Gastrocnemius medialis (tissue), 4 donors: ENCODE measurements at places on chromosomes 1 and 21.

GRCh38 chr1:212721388-212722247 lies 22.0 kb upstream of the BATF3 start:
- no peak for DNase-seq

DNA sequence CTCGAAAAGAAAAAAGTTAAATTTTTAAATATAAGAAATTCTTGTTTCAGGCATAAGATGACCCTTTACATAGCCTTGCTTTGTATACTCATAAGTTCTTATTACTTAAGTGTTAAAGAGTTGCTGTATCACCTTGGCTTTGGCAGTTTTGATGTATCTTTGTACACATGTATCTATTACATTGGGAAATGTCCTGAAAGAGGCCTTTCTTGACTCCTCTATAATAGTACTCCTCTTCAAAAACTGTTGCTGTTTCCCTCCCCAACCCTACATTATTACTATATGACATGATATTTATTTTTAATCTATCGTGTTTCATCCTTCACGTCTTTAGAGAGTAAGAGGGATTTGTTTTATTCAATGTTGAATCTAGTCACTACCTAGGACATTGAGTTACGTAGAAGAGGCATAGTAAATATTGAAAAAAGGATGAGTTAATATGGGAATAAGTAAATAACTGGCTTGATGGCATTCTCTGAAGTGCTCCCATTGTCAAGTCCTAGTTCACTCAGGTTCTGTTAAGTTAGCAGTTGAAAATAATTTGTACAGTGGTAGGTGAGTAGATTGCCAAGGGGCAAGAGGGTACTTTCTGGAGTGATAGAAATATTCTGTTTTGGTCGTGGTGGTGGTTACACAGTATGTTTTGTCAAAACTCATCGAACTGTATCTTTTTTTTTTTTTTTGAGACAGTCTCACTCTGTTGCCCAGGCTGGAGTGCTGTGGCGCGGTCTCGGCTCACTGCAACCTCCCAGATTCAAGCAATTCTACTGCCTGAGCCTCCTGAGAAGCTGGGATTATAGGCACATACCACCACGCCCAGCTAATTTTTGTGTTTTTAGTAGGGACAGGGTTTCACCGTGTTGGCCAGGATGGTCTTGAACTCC lies 8.2 kb downstream of the THRAP3 start:
- no peak for DNase-seq

- DNase-seq = peak; percentile 37
Observed at GRCh38 chr21:44294391-44295162, 5.3 kb upstream of the PFKL start.

- DNase-seq = no peak
Observed at GRCh38 chr1:177511036-177511435, 340.3 kb downstream of the BRINP2 start.

GRCh38 chr1:61680500-61680899 lies 44.4 kb downstream of the TM2D1 start:
- DNase-seq = no peak

DNA sequence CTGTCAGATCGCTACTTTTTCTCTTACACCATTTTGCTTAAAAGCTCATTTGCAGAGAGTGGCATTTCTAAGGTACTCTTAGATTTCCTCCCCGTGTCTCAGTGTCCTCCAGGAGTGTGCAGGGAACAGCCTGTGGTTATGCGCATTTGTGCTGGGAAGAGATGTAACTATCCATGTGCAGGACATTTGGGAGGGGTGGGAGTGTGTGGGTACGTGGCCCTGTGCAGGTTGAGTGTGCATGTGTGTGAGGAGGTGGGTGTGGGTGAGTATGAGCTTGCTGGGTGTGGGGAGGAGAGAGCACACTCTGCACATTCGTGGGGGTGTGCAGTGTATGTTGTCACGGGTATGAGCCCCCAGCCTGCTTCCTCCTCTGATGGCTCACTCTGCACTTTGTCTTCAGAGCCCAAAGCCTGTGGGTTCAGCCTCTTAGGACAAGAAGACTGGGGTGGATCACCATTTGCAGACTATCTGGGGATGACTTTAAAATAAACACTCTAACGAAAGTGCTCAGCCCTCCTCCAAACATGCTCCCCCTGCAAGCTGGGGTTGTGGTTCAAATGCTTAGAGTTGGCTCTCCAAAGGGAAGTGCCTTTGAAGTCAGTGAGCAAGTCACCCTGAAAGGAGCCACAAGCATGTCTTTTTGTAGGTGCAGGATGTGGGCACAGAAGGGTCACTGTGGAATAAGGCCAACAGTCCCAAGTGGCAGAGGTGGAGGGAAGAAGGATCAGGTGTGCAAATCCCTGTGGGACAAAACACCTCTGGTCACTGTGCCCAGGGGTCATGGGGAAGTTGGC lies 295.4 kb downstream of the RRAGC start:
- no peak for DNase-seq

DNA sequence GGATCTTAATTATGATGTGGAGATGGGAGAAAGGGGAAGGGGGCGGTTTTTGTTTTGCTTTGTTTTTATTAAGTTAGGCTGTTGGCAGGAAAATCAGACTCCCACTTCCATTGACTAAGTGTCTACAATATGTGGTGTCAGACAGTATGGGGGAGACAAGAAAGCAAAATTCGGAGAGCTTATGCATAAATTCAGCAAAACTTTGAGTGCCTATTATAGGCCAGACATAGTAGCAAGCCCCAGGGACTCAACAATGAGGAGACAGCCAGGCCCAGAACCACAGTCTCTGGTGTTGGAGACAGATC lies 835 bp upstream of the TSPAN2 start:
- DNase-seq = no peak

DNA sequence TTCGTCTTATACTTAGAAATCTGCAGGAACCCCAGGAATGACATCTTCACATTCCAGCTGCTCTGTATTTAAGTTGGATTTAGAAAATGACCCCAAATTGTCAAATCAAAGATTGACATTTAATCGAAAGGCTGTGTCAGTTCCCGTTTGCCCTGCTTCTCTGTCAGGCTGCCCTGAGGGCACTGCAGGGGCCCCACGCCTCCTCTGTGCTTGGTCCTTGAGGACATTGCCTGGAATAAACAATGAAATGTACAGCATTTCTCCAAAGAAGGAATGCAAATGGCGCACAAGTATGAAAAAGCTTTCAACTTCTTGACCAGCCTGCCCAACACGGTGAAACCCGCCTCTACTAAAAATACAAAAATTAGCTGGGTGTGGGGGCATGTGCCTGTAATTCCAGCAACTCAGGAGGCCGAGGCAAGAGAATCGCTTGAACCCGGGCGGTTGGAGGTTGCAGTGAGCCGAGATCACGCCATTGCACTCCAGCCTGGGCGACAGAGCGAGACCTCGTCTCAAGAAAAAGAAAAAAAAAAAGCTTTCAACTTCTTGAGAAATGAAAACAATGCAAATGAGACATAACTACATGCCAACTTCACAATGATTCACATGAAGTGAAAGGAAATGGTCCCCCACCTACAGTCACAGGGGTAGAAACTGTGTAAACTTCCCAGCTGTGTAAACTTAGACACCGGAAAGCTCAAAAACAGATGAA lies 3.0 kb downstream of the TMPRSS3 start:
- DNase-seq = no peak

DNA sequence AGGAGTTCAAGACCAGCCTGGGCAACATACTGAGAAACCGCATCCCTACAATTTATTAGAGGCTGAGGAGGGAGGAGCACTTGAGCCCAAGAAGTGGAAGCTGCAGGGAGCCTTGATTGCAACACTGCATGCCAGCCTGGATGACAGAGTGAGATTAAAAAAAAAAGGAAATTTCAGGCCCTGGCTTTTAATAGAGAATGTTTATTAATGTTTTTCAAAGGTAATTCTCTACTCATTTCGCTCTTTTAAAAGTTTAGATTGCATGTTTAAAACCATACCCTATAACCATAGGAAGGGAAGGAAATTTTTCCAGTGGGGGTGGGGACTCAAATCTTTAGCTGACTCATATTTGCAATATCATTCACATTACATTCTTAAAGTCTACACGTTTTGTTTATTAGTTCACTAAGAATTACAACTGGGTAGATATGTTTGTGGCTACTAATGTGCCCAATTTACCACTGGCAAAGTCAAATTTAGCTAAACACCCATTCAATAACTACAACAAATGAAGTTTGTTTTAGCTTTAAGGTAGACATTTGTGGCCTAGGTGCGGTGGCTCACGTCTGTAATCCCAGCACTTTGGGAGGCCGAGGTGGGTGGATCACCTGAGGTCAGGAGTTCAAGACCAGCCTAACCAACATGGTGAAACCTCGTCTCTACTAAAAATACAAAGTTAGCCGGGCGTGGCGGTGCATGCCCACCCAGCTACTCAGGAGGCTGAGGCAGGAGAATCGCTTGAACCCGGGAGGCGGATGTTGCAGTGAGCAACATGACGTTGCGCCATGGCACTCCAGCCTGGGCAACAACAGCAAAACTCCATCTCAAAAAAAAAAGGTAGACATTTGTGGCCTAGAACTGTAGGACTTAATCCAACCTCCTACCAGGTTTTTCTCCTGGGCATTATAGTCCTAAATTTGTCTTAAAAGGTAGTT lies 5.0 kb downstream of the KDM5B start:
- no peak for DNase-seq

- no peak for DNase-seq
Observed at GRCh38 chr1:1835546-1835945, 55.3 kb downstream of the GNB1 start.

DNA sequence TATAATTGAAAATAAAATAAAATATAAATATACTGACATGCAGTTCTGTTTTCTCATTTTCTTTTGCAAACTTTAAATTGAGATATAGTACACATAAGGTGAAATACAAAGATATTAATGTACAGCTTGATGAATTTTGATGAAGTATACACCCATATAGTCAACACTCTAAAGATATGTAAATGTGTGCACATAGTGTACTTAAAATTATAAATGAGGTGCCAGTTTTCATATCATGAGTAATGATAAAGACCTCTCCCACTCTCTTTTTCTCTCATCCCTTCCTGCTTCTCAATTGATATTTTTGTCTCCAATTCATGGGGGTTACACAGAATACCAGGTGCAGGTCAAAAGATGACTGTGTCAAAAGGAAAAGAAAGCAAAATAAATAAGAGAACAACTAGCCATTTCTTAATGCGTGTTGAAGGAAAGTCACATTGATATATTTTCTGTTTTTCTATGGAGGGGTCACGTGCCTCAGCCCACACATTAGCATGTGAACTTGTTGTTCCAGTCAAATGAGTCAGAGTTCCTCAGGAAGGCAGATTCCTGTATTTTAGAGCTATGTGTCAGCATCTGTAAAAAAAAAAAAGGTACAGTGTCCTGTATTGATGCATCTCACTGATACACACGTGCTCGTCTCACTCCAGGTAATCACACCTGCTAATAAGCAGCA lies 64.3 kb upstream of the HOOK1 start:
- peak; percentile 24 for DNase-seq

GRCh38 chr1:212700892-212701819 lies 1.5 kb upstream of the BATF3 start:
- peak; percentile 17 for DNase-seq

DNA sequence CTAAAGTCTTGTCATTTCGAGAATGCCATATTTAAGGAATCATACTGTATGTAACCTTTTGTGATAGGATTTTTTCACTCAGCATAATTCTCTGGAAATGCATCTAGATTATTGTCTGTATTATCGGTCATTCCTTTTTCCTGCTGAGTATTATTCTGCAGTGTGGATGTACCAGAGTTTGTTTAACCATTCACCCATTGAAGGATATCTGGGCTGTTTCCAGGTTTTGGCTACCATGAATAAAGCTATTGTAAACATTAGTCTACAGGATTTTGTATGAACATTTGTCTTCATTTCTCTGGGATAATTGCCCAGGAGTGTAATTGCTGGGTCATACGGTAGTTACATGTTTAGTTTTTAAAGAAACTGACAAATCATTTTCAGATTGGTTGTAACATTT lies 61.8 kb downstream of the ATP1A1 start:
- no peak for DNase-seq

DNA sequence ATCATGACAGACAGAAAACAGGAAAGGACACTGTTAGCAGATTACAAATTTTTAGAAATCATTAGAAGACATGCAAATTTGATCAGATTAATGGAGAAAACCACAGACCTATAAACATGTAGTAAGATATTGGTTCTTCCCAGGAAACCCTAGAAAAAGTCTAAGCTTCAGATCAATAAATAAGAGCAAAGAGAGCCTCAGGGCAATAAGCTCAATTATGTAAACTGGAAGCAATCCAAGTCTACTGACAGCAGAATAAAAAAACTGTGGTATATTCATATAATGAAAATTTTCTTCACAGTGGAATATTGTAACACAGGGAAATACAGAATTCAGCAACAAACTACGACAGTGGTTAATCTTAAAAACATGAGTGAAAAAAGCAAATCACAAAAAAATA lies 36.3 kb downstream of the NRDC start:
- no peak for DNase-seq

DNA sequence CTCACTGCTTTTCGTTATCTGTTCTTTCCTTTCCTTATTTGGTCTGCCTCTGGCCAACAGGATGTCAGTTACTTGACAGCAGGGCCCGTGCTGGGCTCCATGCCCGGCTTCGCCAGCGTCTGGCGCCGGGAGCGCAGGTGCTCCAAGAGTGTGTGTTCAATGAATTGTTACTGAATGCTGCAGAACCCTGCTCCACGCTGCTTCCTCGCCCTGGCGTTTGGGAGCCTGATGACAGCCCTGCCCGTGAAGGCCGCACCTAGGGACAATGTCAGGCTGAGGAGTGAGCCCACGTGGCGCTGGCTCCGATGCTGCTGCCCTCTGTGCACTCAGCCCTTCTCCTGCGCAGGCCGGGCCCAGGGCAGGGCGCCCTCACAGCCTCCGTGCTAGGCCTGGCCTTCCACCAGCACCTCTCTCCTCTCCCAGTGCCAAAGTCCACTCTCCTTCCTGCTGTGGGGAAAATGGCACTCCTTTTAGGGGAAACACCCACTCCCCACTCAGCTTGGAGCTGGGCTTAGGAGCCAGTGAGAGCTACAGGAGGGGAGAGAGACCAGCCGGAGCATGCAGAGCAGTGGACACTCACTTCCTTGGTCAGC lies 51.4 kb downstream of the ACBD3 start:
- no peak for DNase-seq

DNA sequence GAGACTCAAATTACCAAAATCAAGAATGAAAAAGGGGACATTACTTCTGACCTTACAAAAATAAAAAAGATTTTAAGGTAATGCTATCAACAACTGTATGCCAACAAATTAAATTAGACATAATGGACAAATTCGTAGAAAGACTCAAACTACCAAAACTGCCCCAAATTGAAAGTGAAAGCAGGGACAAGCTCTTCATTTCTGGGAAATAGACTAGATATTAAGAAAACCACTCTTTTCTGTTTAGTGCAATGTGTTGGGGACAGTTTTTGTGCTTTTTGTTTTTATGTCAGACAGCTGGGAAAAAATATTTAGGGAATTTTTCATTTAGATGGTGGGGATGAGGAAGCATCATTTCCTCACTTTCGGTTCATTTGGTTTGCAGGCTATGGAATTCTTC lies 4.9 kb upstream of the GBP1 start:
- DNase-seq = no peak
